CD4-positive, alpha-beta T cell treated with Interleukin-6 at 100 ng/mL for 8 hours (primary cell): ENCODE measurements at places on chromosomes 7 and 10.

DNA sequence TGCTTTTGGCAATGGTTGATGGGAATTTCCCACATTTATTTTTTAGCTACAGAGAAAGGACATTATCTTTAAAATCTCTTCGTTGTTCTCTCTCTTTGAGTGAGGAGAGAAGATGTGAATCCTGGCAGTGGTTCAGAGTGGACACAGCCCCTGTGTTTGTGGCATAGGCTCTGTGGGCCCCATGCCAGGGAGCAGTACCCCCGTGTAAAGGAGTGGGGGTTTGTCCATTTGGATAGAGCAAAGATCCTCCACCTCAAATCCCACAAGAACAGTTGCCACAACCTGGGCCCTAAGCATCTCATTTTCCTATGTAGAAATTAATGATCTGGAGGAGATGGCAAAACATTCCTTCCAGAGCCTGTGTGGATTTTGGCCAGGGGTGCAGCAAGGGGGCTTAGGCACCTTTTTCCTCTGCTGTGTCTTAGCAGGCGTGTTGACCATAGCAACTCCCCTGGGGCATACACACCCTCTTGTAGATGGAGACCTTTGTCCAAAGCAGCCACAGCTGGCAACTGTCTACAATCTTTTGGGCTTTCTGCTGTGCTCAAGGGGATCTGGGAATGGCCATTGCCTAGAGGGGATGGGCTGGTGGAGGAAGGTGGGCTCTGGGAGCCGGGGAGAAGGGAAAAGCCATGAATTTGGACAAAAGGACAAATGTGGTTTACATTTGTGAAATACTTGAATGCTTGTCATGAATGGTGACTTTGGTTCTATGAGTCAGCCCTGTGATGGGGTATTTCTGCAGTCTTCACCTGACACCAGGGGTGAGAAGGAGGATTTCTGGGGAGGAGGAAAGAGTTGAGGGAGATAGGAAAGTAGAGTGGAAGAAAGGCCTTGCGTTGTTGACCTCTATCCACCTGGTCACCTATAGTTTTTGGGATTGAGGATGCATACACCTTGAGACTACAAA, 92.0 kb downstream of the TCF7L2 start:
- no peak for DNase-seq

- no peak for DNase-seq
These were observed 83.6 kb downstream of the MPP7 start for GRCh38 chr10:28219251-28219650.

DNA sequence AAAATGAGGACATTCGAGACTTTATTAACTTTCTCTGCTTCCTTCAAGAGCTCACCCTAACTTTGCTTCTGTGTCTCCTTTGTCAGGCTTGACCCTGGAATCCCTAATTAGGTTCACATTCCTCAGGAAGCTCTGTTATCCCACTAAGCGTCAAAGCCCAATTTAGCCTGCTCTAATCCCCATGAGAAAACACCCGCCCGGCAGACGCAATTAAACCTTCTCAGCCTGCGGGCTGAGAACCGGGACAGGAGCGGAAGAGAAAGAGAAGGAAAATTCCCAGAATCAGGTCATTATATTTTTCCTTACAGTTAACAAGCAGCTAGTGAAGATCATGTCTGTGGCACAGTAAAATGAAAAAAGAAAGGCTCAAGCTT, 93.0 kb downstream of the TNS3 start:
- DNase-seq, result no peak

DNA sequence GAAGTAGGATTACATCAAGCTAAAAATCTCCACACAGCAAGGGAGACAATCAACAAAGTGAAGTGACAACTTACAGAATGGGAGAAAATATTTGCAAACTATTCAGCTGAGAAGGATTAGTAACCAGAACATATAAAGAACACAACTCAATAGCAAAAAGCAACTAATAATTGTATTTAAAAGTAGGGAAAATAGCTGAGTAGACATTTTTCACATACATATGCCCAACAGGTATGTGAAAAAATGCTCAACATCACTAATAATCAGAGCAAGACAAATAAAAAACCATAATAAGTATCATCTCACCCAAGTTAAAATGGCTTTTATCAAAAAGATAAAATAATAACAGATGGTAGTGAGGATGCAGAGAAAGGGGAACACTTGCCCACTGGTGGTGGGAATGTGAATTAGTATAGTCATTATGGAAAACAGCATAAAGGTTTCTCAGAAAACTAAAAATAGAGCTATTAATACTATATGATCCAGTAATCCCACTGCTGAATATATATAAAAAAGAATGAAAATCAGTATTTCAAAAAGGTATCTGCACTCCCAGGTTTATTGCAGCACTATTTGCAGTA, 784.5 kb upstream of the C7orf33 start:
- DNase-seq, result no peak

DNA sequence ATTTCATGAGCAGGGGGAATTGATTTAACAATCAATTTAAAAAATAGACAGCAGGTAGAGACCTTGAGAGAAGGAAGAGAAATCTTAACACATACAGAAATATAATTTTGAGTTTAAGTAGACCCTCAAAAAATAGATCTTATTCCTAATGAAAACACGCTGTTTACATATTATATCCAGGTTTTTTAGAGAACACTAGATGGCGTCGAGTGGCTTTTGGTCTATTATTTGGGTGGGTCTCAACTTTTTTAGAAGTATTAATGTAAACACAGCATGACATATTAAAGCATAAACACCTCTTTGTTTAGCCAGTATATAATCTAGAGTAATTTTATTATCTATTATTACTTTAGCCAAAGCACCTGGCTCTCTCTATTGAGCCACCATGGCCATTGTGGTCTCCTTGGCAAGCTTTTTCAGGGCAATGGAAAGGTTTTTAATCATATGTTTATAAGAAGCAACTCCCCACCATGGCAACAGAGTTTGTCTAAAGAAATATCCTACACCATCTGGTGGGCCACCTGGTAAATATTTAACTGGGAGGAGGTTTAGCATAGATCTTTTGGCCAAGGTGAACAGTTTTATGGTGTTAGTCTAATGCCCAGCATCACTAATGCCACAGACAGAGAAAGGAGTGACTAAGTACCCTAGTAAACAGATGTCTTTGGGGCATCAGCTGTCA, 59.7 kb upstream of the PRSS1 start:
- no peak for DNase-seq

- DNase-seq, result no peak
These were observed 66.7 kb downstream of the UBE3C start for GRCh38 chr7:157205438-157205837.

DNA sequence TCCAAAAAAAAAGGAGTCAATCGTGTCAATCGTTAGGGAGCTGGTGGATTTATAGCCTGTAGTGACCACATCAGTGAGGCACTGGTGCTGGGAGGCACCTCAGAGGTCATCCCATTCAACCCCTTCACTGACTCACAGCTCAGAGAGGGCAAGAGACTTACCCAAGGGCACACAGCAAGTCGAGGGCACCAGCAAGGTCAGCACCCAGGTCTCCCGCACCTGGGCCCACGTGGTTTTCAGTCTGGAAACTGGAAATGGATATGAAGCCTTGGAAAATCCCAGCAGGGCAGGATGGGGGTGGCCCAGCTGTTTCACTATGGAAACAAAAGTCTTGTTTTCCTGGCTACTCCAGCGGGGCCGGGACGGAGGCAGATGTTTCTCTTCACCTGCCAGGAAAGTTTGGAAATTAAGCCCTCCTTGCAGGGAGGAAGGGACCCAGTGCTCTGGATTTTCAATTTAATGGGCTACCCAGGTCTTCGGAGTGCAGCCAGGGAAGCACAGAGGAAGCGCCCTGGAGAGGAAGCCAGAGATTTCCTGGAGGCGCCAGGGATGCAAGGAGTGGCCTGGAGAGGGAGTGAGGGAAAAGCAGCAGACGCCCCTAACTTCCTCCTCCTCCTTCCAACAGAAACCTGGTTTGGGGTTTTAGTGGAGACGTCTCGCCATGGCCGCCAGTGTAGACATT, 157.2 kb upstream of the TNRC18 start:
- DNase-seq, result no peak

DNA sequence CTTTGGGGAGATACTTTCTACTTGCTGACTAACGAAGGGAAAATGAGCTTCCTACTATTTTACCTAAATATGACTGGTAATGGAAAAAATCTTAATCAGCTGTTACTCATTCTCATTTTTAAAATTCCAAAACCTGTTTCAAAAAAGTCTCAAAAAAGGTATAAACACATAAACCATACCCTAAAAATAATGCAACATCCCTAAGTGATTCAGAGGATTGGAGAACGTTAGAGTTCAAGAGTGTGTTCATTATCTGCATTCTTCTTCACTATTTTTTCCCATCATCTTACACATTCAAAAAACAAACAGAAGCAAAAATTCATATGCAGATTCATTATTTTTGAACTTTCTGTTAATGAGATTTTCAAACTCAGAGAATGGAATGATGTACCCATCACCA, 150.4 kb upstream of the GNAI1 start:
- no peak for DNase-seq

- no peak for DNase-seq
These were observed 4.8 kb downstream of the LRRC18 start for GRCh38 chr10:48934672-48935501.

- peak; percentile 51 for DNase-seq
These were observed 212.4 kb downstream of the CCSER2 start for GRCh38 chr10:84540617-84541288.

DNA sequence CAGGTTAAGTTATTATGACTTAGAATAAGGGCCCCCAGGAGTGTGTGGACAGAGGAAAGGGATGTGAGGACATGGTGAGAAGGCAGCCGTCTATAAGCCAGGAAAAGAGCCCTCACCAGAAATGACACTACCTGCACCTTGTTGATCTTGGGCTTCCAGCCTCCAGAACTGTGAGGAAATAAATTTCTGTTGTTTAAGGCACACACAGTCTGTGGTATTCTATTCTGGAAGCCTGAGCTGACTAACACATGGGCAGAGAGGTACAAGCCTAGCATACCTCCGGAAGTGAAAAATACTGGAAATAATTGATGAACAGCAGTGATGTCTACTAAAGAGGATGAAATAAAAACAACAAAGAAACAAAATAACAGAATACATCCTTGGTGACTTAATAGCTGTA, 46.1 kb upstream of the GRB10 start:
- no peak for DNase-seq

GRCh38 chr10:133459454-133460207, 5.9 kb downstream of the SCART1 start:
- no peak for DNase-seq

DNA sequence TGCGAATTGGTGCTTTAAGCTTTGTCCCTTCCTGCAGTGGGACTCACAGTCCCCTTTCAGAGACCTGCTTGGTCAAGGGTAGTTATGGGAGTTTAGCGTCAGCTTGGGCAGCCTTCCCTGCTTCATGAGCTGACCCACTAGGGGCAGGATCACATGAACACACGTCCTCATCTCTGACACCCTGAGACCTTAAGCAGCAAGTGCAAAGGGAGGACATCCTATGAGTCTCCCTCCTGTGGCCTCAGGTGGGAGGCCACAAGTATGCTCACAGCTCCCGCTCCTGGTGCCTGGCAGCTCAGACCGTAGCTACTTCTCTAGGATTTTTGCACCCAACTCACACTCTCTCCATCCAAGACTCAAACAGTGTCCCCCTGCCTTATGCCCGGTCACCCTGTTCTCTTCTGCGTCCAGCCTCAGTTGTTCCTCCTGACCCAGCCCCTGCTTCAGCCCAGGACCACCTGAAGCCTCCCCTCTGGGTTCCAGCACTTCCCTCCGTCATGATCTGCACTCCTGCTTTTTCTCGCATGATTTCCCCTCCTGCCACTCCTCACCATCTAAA, 136.6 kb upstream of the FAM20C start:
- DNase-seq, result no peak

DNA sequence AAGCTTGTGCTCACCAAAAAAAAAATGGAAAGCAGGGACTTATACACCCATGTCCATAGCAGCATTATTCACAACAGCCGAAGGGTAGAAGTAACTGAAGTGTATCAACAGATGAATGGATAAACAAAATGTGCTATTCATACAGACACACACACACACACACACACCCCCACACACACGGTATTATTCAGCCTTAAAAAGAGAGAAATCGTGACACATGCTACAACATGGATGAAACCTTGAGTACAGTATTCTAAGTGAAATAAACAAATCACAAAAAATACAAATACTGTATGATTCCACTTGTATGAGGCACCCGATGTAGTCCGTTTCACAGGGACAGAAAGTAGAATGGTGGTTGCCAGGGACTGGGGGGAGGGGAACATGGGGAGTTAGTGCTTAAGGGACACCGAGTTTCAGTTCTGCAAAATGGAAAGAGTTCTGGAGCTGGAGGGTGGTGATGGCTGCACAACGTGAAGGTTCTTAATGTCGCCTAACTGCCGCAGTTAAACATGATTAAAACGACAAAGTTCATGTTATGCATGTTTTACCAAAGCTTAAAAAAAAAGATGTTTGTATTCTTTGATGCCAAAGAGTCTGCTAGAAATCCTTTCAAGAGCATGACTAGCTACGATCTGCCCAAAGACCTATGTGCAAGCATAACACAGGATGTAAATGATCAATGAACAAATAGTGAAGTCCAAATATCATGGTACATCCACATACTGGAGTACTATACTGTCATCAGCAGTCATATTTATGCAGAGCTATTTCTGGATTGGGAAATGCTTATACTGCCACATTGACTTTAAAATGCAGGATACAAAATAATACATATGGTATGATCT, 7.2 kb downstream of the TNS3 start:
- no peak for DNase-seq

- no peak for DNase-seq
These were observed 121.3 kb upstream of the BTBD16 start for GRCh38 chr10:122149561-122150505.

DNA sequence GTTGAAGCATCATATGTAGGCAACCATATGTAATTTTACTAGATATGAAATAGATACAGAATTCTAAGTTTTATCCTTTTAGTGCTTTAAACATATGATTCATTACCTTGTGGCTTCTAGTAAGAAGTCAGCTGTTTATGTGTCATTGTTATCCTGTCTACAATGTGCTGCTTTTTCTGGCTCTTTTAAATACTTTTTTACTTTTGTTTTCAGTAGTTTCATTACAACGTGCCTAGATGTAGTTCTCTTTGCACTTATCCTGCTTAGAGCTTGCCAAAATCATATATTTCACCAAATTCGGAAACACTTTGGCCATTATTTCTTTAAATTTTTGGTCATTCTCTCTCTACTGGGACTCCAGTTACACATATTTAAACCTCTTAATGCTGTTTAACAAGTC, 26.4 kb downstream of the YAE1 start:
- DNase-seq, result peak; percentile 9

DNA sequence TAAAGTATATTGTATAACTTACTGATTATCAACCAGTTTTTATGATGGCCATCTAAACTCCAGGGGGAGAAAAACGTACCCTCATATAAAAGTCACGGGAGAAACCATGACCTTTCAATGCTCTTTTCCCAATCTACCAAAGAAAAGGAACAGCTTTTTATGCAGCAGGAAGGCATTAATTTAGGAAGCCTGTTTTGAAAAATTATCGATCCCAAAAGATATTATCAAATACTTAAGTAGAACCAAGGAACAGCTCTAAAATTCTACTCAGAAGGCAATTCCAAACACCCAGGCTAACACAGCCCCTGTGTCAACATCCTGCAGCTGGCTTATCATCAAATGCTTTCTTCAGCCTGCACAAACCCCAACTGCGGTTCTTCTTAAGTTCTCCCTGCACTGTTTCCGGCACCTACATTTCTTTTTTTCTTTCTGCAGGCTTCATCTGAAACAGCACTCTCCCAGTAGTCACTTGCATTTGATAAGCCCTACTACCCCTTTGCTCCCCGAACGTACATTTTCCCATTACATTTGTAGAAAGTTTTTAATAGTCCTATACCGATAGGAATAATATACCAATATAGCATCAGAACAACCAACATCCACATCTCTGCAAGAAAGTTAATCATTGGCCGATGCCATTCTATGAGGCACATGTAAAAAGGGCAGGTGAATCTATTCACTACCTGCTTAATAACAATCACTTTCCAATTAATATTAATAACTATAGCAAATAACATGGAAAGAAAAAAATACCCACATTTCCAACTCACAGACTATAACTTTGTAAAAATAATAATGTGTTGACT, 47.9 kb downstream of the PIP4K2A start:
- DNase-seq, result peak; percentile 83
